OCI-LY7 (cell line): ENCODE measurements at places on chromosomes 1 and 21. TPM values are rescaled to one million over a fixed set of nuclear protein-coding genes. Genes with fewer than 3 reads are reported as not detected.

GRCh38 chr1:217770918-217771317, 139.8 kb downstream of the SPATA17 start:
- no peak for DNase-seq

GRCh38 chr1:176193023-176193422, 14.1 kb downstream of the COP1 start:
- DNase-seq = no peak

- no peak for DNase-seq
Measured at GRCh38 chr21:31282095-31282709, 61.9 kb downstream of the TIAM1 start.

The CD247 gene
- total RNA-seq = 1.2 and 2.2 TPM in 2 replicates

The KCNT2 gene
- total RNA-seq = not detected in 2 replicates

DNA sequence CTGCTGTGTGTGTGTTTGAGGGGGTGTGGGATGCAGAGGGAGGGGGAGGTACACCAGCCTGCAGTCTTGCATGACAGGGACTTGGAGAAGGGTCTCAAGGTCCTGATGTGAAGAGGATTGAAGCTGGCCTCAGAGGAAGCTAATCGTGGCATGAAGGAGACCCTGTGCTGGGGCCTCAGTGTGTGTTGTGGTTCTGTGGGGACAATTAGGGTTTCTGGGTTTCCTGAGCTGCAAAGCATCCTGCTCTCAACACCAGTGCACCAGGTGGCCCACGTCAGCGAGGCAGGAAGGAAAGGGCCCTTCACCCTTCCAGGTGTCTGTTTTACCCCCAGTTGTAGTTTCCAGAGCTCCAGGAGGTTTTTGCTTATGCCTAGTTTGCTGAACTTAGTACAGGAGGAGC, 52.8 kb downstream of the TENT5C start:
- peak; percentile 93 for DNase-seq
